Stimulated activated CD4-positive, alpha-beta T cell treated with anti-CD3 and anti-CD28 coated beads, Interleukin-2, amount 100 ng/mL, for 48 hours (primary cell): ENCODE measurements at places on chromosomes 7 and 10.

DNA sequence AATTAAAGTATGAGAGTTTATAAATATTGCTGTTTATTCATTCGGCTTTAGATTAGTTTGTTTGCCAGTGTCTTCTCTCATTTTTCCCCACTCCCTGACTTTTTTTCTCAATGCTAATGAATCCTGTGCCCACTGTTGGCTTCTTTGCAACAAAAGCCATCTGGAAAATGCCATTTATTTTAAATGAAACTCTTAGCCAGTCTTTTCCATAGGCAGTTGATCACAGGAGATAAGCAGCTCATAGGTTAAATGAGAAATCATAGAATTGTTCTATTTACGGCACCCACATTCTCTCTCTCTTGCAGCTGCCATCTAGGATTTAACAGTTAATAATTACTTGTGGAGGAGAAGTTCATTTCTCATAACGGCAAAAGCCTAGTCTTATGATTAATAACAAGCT lies 249.3 kb upstream of the POM121L12 start:
- DNase-seq = no peak

DNA sequence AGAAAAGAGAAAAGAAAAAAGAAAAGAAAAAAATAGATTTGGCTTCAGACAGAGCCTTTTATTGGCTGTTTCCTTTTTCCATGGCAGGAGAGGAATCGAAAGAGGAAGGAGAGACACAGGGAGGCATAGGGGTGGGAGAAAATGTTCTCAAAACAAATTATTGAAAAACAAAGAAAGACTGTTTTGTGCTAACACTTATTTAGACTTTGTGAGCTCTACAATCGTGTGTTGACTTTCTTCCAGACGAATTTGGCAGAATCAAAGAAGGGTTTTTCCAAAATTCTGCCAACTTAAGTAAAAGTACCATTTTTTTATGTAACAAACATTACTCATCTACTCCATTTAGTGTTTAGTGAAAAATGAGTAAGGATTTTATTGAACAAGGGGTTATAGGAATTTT lies 982.2 kb downstream of the REEP3 start:
- no peak for DNase-seq

DNA sequence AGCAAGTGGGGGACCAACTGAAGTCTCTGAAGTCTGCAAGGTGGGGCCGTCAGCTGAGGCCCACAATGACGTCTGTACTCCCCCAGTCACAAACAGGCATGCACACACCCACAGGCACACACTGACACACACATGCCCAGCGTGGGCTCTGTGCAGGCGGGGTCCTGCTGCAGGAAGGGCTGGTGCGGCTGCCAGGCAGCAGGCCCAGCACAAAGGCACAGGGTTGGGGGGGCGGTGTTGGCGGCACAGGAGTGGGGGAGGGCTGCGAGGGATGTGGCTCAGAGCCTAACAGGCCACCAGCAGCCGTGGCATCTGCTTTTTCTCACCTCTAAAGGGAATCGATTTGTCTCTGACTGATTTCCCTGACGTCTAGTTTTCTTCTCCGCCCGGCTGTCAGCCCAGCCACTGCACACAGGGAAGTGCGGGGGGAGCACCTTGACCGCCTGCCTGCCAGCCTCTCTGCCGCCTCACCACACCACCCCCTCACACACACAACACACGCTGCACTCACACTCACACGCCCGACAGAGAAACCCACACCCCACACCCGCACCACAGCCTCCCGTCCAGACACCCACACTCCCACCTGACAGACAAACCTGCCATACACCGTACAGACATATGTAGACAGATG lies 43.5 kb upstream of the ZMIZ1 start:
- DNase-seq = no peak

- DNase-seq = no peak
Observed at GRCh38 chr10:97573021-97573420, 442 bp downstream of the ANKRD2 start.
